ENCODE measurements at places on chromosomes 5 and 9.

GRCh38 chr5:73625944-73626811 lies at the start of gene ARHGEF28:
Gene ARHGEF28 (plus strand): TSS chr5:73626196. CDS start chr5:73684852, 58,656 bp downstream.
- DNase-seq, result no peak

GRCh38 chr5:134958755-134959154 lies 9.0 kb upstream of the CATSPER3 start:
- DNase-seq, result no peak

DNA sequence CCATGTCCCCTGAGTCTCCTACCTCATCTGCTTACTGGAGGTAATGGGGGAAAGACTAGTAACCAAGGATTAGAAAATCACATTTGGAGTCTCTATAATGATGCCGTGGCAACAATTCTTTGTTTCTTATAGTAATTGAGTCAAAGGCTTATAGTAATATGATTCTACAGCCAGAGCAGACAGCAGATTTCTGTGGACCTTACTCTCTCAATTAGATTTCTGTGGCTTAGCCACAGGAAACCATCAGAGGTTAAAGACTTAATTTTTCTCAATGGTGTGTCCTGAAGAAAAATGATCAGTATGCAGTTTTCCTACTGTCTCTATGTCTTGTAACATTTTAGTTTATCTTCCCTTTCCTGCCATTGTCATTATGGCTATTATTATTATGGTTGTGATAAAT lies 59.3 kb upstream of the CD180 start:
- no peak for DNase-seq

DNA sequence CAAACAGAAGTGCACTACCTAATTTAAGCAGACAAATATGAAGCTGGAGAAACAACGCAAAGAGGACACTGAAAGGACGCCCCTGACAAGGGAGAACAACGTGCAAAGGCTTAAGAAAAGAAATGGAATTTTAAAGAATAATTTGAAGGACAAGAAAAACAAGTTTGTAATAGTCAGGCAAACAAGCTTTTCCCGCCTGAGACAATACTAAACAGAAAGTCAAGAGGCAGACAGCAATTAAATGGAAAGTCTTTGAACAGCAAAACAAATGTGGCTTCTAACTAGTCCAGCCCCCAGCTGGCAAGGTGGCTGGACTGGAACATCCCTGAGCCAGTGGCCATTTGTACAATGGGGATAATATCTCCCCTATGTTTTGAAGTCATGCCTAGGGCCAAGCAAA lies 63.3 kb downstream of the SIL1 start:
- DNase-seq, result no peak

DNA sequence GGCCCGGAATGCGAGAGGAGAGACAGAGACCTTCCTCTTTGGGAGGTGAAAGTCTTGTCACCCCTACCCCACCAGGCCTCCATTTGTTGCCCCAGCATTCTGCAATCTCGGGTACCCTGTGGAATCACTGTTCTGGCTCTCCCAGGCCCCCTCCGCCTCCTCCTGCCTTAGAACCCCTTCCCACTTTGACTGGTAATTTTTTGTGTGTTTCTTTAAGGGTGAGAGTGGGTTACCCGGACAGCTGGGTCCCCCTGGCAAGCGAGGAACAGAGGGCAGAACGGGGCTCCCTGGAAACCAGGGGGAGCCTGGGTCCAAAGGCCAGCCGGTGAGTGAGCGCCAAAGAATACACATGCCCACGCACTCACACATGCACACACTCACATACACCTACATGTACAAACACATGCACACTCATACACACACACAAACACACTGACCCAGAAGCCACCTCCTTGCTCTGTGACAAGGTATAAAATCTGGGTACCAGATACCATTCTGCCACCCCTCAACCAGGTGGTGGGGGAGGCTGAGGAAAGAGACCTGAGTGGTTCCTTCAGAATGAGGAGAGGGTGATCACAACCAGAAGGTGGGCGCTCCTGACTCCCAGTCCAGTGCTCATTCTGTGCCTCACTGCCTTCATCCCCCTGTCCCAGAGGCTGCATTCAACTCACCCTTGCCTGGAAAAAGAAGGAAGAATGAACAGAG lies 30.9 kb upstream of the ORM1 start:
- DNase-seq, result no peak

DNA sequence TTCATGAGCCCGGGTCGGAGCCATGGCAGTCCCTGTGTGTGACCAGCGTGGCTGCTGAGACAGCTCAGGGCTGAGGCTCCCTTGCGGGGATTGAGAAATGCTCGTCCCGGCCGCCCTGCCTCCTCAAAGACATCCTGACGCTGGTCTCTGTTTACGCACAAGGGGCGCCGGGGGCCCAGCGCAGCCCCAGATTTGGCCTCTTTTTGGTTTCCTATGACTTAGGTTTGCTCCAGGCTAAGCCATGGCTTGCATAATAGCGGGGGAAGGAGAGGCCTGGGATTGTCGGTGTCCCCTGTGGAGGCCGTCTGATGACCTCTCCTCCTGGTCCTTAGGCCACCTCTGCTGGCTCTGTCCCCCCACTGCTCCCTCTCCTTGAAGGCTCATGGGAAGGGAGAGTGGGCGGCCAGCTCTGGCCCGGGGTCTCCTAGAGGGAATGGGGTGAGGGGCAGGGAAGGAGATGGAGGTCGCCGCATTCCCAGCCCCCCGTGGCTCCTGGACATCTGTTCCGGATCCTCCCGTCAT lies 3.5 kb downstream of the LAMC3 start:
- DNase-seq, result no peak

GRCh38 chr9:131709771-131710431 lies 30.0 kb downstream of the RAPGEF1 start:
- no peak for DNase-seq

DNA sequence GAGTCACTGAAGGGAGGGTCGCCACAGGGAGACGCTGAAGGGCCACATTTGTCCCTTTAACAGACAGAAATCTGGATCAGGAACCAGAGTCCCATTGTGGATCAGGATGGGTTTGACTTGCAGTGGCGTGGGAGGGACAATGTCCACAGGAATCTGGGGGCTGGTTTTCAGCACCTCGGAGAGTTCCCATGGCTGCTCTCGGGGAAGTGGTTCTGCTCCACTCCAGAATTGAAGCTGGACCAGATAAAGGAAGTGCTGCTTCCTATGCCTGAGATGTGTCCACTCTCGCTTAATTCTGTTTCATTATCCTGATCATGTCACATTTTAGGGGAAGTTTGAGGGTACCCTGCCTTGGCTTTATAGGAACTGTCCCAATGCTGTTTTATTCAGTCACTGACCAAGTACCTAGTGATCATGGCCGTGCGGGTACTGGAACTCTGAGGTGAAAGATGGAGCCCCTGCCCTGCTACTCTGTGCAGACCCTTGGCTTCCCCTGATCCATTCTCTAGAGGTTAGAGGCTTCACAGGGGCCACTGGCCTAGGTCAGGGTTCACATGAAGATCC lies 28.7 kb downstream of the ENHO start:
- DNase-seq, result no peak

DNA sequence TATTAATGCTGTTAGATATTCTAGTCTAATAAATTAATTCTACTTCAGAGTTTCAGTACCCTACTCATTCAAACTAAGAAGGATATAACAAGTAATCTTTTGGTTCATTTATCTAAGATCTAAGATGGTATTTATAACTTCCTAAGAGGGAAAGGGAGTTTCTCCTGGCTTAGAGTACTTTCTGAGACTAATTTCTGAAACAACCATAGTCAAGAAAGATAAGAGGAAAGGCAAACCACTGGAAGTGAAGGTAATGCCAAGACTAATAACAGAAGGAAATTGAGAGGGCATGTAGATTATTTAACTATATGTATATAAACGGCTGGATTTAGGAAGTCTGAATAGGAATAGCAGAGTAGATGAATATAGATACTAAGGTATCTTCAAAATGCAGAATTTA lies 112.4 kb upstream of the ACOT12 start:
- no peak for DNase-seq

GRCh38 chr9:109017061-109017460 lies 3.8 kb upstream of the CTNNAL1 start:
- DNase-seq, result no peak

- no peak for DNase-seq
These were observed 315.3 kb upstream of the MSX2 start for GRCh38 chr5:174409070-174409469.

DNA sequence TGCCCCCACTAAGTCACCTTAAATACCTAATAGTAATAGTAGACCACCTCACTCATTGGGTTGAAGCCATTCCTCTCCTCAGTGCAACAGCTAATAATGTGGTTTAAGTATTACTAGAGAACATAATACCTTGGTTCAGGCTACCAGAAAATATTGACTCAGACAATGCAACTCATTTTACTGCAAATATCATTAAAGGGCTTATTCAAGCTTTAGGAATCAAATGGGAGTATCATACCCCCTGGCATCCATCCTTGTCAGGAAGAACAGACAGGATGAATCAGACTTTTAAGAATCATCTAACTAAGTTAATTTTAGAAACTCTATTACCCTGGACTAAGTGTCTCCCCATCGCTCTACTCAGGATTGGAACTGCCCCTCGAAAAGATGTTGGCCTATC lies 6.8 kb upstream of the RNF180 start:
- no peak for DNase-seq

DNA sequence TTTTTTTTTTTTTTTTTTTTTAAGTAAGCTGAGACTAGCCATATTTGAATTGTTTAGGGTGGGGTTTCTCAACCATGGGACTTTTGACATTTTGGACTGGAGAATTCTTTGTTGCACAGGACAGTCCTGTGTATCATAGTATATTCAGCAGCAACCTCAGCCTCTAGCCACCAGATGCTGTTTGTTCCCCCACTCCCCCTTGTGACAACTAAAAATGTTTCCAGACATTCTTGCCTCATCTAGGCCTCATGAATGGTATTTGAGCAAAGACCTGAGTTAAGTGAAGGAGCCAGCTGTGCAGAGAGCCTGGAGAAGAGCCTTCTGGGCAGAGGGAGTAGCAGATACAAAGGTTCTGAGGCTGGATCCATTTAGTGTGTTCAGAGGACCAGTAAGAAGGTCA lies 155.9 kb downstream of the SGCD start:
- DNase-seq, result no peak

DNA sequence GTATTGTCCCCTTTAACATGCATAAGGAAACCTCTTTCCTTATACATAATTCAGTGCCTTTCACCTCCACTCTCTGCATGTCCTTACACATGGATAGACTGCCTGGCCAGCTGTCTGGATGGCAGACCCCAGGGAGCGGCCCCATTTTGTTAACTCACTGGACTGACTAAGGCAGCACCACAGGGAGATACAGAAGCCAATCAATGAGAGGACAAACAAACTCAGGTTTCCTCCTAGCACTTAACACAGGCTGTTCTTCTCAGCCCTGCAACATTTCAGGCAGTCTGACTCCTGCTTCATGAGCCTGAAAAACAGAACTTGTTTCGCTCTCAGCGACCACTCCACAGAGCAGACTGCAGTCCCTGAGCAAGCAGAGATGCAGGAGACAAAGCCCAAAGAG lies 135.4 kb upstream of the RASEF start:
- no peak for DNase-seq

- DNase-seq, result no peak
These were observed 17.4 kb downstream of the ADAMTS19 start for GRCh38 chr5:129477532-129477931.

DNA sequence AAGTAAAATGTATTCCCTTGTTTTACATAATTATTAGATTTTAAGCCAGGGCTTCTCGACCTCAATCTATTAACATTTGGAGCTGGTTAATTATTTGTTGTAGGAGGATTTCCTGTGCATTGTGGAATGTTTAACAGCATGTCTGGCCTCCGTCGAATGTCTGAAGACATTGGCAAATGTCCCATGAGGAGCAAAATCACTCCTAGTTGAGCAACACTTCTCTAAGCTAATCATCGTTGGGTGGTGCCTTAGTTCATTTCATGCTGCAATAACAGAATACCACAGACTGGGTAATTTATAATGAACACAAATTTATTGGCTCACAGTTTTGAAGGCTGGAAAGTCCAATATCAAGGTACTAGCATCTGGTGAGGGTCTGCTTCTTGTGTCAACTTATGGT lies 13.4 kb upstream of the VPS13A start:
- no peak for DNase-seq

GRCh38 chr5:138536665-138537315 lies 6.2 kb downstream of the ETF1 start:
- DNase-seq, result no peak

DNA sequence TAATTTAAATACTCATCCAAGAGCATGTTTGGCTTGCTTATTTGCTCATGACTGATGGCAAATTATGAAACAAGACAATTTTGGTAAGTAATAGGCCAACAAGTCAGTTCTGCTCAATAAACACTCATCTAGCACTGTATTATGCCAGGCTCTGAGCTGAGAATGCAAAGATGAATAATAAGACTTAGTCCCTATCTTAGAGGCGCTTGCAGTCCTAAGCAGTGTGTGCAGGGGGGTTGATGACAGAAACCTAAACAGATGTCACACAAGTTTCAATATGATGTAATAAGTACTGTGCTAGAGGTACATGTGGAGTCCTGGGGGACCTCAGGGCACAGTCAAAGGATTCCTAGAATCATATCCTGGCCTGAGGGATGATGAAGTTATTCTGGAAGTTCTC lies 287.6 kb upstream of the ADRA1B start:
- no peak for DNase-seq

- DNase-seq, result no peak
These were observed 16.0 kb upstream of the PHF19 start for GRCh38 chr9:120892748-120893610.

- no peak for DNase-seq
These were observed 233.9 kb upstream of the TBCA start for GRCh38 chr5:78009937-78010527.

DNA sequence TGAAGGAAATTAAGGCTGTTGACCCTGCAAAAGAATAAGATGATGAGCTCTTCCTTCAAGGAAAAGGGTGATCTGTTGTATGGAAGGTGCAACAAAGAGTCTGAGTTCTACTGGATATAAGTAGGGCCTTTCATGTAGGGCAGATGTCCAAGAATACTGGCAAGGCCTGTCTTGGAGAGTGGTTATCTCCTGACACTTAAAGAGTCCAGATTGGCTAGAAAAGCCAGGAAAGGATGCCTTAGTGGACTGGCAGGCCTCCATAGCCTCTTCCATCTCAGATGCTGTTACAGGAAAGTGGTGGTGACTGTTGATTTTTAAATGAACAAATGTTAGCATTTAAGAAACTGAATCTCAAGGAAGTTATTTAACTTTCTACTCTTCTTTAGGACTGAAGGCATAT lies 396.2 kb downstream of the RAB3C start:
- no peak for DNase-seq

- DNase-seq, result no peak
These were observed 460.8 kb downstream of the DMAC1 start for GRCh38 chr9:7338586-7339281.

GRCh38 chr5:136132087-136132486 lies 558 bp upstream of the SMAD5 start:
- no peak for DNase-seq
